GM23338 (cell line): ENCODE measurements at places on chromosomes 16 and 17.
A peak's percentile ranks its signal among the peaks of the same experiment; 100 is the strongest.

- DNase-seq = no peak
These were observed 159.9 kb upstream of the GSE1 start for GRCh38 chr16:85453194-85453678.

DNA sequence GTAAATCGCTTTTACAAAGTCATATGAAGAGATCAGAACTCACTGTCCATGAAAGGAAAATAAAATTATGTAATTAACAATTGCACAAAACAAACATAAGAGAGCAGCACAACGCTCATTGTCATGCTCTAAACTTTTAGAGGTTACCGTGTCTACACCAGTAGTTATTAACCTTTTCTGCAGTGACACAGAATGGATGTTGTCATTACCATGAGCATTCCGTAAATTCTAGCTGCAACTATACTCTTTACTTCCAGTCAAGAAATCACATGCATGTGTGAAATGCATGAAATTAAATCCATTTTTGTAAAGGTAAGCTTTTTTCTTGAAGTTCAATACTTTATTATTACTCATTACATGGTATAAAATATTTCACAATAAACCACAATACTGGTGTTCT, 38.2 kb downstream of the USP32 start:
- no peak for DNase-seq

- peak; percentile 74 for DNase-seq
These were observed 90.5 kb upstream of the HSBP1 start for GRCh38 chr16:83717308-83717707.

DNA sequence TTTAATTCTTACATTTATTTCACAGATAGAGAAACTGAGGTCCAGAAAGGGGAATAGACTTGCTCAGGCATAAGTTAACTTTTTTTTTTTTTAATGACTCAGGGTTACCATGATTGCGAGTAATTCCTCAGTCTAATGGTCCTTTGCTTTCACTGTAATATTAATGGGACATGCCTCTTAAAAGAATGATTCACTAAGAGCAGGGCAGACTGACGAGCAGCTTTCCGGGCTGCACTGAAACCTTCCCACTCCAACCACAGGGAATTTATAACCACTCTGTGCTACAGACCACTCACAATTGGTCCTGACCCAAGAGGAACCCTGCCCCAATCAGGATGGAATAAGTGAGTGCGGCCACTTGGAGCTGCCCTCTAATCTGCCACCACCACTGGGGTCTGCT, 5.7 kb downstream of the HOXB2 start:
- no peak for DNase-seq

DNA sequence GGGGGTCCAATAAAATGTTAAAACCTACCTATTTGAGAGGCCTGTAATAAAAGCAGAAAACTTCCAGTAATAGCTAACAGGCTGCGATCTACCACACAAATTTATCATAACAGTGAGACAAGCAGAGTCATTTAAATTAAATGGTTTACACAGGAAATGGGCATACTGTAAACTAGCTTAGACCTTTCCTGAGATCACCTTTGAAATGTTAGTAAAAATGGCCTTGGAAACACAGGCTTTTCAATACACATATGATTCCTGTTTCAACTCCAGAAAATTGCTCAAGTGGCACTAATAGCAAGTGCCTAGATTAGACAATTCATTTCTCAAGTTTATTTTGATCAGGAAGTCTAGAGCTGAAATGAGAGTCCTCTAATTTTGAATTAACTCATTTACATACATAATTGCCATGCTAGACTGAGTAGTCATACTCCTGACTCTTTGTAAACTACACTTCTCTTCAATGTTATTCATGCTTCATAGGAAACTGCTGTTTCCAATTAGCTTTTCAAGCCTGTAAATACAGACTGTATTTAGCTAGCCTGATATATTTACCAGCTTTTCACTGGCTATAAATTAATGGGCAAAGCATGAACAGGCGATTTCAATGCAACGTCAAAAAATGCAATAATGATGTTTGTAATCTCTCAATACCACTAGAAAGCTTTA, 43.3 kb downstream of the PARN start:
- DNase-seq = no peak

DNA sequence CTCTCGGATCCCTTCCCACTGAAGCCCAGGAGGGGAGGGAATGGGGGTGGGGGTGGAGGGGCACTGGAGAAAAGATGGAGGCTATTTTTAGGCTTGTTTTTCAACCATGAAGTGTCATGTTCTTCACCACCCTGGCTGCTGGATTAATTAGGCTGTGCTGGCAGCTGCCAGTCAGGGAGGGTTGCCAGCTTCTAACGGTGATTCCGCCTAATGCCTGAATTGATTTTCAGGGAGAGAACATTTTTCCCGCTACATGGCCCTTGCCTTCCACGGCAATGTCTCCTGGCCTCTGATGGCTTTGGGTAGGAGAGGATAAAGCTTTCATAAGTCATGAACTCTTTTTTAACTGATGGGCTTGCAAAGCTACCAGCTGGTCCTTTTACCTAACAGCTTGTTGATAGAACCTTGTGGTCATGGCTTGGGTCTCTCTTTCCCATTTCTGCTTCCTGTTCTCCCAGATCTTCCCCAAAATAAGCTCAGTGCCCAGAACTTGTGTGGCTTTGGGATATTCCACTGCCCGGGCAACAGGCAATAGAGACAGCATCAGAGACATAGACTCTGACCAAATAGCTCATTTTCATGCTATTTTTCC, 167.4 kb downstream of the PITPNC1 start:
- no peak for DNase-seq

- DNase-seq = peak; percentile 9
These were observed 255.1 kb downstream of the MAP2K6 start for GRCh38 chr17:69669441-69670178.

DNA sequence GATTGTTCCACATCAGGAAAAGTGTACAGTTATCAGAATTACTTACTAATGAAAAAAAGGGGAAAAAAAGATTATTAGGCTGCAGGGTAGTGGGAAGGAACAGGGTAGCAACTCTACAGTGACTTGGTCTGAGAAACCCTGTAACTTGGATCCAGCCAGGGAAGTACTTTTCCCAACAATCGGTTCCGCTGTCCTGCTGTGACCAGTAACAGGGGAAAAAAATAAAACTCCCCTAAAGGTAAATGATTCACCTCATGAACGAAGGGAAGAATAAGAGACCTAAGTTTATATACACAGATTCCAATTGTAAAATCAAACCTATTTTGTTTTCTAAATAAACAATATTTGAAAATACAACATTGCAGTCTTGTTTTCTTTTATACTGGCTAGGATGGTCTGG, 189.9 kb downstream of the WWOX start:
- no peak for DNase-seq

- DNase-seq = no peak
These were observed 183.1 kb downstream of the SALL1 start for GRCh38 chr16:50967827-50968612.

- no peak for DNase-seq
These were observed 97.6 kb upstream of the TMEM132E start for GRCh38 chr17:34481779-34482178.

- no peak for DNase-seq
These were observed 128.0 kb upstream of the C17orf78 start for GRCh38 chr17:37247825-37248224.

- no peak for DNase-seq
These were observed 27.8 kb downstream of the CASKIN2 start for GRCh38 chr17:75487351-75488070.

- no peak for DNase-seq
These were observed 41.5 kb downstream of the RPTOR start for GRCh38 chr17:80585890-80586845.

- no peak for DNase-seq
These were observed 1.7 kb downstream of the MAP2K3 start for GRCh38 chr17:21286066-21286770.

DNA sequence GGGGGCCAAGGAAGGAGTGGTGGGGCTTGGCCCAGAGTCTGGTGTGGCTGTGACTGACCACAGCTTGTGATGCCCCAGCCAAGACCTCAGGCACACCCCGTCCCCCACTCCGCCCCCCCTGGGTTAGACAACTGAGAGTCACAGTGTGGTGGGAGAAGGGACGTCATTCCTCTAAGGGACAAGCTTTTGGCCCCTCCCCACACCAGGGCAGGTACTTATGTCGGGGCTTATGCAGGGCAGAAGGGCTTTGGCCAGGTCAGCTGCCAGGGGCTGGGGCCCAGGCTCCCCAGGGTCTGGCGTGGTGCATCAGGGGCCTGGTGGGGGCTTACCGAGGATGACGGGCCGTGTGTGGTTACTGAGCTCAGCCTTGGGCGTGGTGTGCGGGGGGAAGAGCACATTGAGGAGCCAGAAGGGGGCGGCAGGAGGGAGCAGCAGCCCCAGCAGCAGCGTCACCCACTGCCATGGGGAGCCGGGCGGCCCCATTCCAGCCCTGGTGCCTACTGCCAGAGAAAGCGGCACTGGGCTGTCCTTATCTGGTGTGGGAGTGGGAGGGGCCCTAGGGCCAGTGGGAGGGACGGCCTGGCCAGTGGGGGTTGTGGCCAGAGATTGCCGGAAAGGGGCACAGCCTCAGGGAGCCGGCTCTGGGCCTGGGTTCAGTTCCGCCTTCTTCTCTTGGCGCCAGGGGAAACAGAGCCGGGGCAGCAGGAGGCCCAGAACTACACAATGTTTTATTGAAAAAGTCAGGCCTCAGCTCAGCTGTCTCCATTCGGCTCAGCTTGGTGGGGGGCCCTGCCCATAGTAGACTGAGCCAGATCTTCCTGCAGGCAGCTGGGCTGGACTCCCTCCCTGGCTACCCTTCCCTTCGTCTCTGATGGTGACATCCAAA, at the start of gene LCAT:
TSS of gene LCAT (minus strand) at position 502 of the 886 bp plus-strand sequence. CDS start at position 483, 19 bp downstream.
- DNase-seq = no peak

DNA sequence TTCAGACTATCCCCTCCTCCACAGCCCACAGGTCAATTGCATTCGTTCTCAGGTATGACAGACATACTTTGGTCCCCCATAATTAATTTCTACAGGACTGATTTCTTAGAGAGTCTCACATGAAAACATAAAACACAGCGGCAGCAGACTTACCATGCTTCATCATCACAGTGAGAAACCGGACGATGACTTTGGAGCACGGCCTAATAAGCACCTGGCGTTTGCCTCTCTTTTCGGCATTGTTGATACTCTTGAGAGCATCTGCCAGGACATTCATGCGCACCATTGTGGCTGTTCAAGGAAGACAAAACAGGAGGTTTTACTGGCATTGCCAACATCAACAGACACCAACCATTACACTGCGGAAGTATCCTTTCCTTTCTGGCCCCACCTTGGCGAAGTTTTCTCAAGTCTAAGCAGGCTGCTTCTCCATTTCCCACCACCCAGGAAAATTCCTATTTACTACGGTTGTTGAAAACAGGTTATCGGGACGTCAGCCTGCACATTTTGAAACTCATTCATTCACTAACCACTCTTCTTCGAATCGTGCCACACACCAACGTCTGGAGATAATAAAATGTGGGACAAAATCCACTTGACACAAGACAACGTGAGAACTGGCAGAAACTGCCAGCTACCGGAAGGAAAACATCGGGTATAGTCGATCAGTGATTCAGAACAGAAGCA, 1.2 kb downstream of the RPS15A start:
- no peak for DNase-seq

GRCh38 chr16:24069036-24069590, 187.0 kb upstream of the CACNG3 start:
- no peak for DNase-seq

DNA sequence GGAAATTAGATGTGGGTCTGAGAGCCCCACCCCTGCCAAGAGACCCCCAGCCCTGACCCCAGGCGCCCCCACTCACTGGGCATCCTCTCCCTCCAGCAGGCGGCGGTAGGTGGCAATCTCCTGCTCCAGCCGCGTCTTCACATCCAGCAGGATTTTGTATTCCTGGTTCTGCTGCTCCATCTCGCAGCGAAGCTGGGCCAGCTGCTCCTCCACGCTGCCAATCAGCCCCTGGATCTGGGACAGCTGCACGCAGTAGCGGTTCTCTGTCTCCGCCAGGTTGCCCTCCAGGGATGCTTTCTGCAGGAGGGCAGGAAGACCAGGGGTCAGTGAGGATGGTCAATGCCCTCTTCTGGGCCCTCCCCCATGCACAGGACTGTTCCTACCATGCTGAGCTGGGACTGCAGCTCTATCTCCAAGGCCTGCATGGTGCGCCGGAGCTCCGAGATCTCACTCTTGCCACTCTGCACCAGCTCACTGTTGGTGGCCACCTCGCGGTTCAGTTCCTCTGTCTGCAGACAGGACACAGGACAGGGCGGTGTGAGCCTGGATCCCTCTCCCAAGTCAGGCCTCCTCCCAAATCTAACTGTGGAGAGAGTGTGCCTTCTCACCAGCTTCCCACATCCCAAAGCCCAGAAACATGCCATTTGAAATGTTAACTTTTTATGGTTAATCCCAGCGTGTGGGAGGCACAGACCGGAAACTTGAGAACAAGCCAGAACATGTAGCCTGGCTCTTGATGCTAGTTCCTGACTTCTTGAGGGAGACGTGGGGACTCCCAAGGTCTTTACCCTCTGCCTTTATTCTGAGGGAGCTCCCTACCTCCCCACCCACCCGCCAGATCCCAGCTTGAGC, 3.6 kb downstream of the KRT17 start:
- DNase-seq = no peak

GRCh38 chr16:47258874-47259461, 115.2 kb upstream of the NETO2 start:
- peak; percentile 71 for DNase-seq

DNA sequence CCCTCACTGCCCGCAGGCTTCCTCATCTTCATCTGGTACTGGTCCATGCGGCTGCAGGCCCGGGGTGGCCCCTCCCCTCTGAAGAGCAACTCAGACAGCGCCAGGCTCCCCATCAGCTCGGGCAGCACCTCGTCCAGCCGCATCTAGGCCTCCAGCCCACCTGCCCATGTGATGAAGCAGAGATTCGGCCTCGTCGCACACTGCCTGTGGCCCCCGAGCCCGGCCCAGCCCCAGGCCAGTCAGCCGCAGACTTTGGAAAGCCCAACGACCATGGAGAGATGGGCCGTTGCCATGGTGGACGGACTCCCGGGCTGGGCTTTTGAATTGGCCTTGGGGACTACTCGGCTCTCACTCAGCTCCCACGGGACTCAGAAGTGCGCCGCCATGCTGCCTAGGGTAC, 4.7 kb upstream of the ADGRG3 start:
- DNase-seq = no peak

- DNase-seq = no peak
These were observed 108.1 kb downstream of the ADCY9 start for GRCh38 chr16:4008116-4008515.

DNA sequence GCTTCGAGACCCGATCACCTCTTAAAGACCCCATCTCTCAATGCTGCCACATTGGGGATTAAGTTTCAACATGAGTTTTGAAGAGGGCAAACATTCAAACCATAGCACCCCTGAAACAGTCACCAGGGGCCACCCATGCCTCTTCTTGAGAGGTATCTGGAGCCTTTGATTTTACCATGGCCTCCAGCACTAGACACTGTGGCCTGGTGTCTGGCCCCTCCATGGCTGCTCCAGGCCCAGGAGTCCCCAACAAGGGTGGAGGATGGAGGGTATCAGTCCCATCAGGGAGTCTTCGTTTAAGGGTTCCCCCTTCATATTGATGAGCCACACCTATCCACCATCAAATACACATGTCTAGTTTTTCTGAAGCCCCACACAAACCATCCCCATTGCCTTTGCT, 66.5 kb upstream of the CDH5 start:
- no peak for DNase-seq
